ENCODE measurements at places on chromosomes 3 and 15.

- DNase-seq, result no peak
Measured at GRCh38 chr3:67037615-67038014, 39.5 kb downstream of the KBTBD8 start.

DNA sequence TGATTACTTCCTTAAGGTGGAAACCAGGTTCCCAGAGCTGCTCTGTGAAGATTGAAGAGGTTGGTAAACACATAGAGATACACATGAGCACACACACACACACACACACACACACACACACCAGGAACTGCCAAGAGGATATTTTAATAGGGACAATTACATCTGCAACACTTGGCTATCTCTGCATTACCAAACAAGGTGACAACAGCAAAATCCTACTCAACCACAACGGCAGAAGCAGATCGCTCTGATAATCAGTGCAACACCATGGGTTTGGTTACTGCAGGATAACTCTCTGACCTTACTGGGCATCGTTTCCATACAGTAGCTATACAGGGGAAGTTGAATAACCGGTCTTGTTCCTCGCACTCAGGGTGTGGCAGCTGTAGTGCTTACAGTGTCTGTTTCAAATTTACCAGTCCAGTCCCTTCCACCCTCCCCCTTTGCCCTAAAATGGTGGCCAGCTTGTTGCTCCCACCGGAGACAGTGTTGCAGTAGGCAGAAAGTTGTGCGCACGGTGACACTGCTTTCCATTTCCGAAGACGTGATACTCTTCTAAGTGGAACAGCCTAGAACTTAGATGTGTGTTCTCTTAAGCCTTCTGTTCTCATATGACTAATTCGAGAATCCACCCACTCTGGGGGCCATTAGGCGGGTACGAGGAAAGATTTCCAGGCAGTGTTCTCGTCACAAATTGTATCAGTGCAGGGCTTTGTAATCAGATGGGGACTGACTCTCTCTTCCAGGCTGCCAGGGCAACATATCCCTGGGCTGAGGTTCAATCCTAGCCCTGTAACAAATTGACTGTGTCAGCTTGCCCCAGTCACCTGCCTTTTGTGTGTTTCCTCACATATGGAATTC, 176.2 kb downstream of the P3H2 start:
- no peak for DNase-seq

- no peak for DNase-seq
Measured at GRCh38 chr3:56297281-56297840, 170.9 kb downstream of the ERC2 start.

DNA sequence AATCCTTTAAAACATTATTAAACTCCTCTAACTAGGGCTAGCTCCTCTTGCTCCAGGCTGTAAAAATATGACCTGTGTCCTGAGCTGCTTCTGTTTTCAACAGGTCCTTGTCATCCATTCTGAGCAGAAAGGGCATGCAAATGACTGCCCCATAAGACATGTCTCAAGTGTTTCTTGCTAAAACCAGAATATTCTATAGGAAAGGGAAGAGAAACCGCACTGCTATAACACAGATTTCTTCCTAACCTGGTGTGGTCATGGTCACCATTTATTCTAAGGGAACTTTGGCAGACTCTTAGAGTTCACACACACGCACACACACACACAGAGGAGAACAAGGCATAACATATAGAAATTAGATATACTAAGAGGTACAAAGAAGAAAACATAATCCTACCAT, 34.2 kb upstream of the B3GNT5 start:
- no peak for DNase-seq

GRCh38 chr3:195508185-195508584, 34.9 kb downstream of the PPP1R2 start:
- DNase-seq, result no peak

DNA sequence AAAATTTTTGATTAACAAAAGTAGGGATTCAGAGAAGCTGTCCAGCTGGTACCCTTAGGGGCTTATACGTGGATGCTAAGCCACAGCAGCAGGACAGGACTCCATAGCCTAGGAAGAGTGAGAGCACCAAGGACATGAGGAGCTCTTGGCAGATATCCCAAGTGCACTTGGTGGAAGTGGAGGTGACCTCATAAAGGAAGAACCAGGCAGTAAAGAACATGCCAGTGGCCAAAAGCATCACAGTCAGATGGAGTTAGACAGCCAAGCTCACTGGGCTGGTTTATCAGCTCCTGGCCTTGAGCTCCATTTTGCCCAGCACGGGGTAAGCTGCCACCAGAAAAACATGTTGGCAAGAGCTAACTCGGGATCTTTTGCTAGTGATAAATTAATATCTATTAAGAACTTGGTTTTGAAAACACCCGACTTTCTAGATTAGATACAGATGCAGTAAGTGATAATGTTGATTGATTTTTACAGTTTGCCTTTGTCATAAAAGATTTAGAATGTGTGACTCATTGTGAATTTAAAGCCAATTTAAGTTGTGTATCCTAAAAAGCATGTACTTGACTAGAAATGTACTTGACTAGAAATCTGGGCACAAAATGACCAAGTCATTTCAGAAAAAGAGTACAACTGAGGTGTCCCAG, 108.0 kb downstream of the CMSS1 start:
- no peak for DNase-seq

GRCh38 chr15:39340903-39341645, 239.8 kb upstream of the THBS1 start:
- DNase-seq, result no peak

- no peak for DNase-seq
Measured at GRCh38 chr15:92101708-92102394, 248.3 kb downstream of the SLCO3A1 start.

DNA sequence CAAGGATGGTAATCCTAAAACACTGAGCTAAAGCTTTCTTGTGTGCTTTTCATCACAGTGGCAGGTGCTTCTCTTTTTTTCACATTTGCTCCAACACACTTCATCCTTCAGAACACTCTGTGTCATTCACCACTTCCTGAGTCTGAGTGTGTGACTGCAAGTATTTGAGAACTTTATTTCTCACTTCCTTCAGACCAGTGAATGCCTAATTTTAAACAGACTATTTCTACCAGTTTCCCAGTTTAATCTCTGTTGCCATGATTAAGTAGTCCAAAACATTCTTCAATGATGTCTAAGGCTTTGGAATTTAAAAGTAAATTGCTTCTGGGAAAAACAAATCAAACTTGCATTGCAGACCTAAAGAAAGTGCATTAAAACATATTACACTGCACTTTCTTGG, 541.2 kb downstream of the RBMS3 start:
- no peak for DNase-seq

DNA sequence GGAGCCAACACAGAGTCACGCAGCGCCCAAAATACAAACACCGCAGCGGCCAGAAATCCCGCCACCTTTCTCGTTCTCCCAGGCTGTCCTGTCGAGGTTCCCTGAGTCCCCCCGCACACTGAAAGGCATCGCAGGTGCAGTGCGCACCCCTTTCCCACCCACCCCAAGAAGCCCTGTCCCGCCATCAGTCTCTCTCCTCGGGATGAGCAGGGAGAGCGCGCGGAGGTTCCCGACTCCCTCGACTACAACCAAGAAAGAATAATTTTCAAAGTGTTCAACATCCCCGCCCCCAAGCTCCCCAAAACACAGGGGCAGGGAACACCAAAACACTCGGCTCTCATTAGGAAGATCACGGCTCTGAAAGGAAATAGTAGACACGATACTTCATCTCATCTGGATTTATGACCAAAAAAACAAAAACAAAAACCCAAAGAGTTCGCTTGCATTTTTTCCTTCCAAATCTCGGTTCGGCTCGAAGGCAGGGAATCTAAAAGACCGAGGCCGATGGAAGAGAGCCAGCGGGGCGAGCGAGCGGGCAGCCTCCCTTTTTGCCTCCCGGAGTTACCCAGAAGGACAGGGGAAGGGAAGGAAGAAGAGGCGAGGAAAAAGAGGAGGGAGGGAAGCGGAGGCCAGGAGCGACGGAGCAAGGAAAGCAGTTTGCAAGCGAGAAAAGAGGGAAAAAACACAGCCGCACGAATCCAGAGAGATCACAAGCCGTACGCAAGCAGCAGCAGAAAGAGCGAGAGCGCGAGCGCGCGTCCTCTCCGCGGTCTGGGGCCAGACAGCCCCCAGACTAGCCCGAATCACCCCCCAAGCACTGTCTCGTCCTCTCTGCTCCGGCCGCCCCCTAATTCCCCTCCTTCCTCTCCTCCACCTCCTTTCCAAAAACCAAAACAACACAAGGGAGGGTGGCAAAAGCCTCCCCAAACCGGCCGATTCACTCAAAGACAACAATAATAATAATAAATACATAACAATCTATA, 808 bp downstream of the BCL6 start:
- peak; percentile 33 for DNase-seq
